ENCODE measurements at places on chromosomes 1 and 21. TPM values are rescaled to one million over a fixed set of nuclear protein-coding genes. Genes with fewer than 3 reads are reported as not detected.

RHOU gene
- 16.5 TPM for total RNA-seq

ZNF683 gene
- total RNA-seq: not detected

AMPD1 gene
- total RNA-seq: 49.3 TPM

HMCN1 gene
- total RNA-seq: 11.6 TPM

MIXL1 gene
- 0.27 TPM for total RNA-seq

KRTAP19-3 gene
- not detected for total RNA-seq

AQP10 gene
- total RNA-seq: 0.04 TPM

FCRL6 gene
- not detected for total RNA-seq

ACOT11 gene
- 8.2 TPM for total RNA-seq

DNA sequence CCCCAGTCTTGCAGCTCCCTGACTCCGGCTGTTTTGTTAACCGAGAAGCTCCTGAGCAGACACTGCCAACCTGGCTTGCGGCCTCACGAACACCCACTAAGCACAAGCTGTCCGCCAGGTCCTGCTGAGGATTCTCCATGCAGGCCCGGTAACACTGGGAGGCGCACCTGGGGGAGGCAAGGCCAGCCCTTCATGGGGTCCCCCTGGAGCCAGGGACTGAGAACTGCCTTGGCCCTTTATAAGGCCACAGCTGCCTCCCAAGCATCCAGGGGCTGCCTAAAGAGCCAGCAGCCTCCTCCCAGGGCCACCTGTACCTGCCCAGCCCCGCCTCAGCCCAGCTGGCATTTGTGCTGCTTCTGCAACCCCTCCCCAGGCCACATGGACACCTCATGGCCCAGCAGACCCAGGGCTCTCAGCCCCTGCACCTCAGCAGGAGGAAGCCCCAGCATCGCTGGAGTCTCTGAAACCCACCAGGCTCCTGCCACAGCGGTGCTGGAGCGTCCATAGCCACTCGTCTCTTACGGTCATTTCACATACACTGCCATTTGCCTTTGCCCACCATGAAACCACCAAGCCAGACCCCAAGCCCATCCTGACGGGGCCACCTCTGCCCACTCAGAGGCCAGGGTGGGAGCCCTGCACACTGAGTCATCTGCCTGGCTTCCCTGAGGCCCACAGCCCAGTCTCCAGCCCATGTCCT, 82.5 kb downstream of the NPHP4 start:
- H3K27me3 ChIP-seq: no peaks in the 10 kb centered on the region
- H3K4me1 ChIP-seq: no peaks in the 10 kb centered on the region
- H3K4me3 ChIP-seq: no peak overlapping the region
- H3K36me3 ChIP-seq: no peaks in the 10 kb centered on the region
- DNase-seq: no peak

- H3K36me3 ChIP-seq: no peaks in the 10 kb centered on the region
- no peak overlapping the region for H3K4me3 ChIP-seq
- H3K27me3 ChIP-seq: no peaks in the 10 kb centered on the region
- H3K27ac ChIP-seq: no peak overlapping the region
These were observed 123.5 kb upstream of the MAGI3 start for GRCh38 chr1:113266788-113267187.

DNA sequence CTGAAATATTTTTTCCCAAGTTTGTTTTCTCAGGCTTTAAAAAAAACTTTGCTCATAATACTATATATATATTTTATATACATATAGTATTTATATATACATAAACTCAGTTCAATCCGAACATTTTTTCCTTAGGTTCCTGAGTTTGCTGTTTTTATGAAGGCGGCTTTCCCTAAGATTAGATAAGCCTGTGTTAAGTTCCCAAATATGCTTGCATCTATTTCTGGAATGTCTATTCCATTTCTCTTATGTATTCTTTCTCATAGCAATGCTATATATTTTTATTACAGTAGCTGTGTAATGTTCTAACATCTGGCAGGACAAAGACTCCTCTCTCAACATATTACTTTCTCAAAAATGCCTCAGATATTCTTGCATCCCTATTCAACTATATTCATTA, 45.9 kb downstream of the ADSS2 start:
- no peaks in the 10 kb centered on the region for H3K4me1 ChIP-seq
- no peak overlapping the region for H3K4me3 ChIP-seq
- H3K27me3 ChIP-seq: no peaks in the 10 kb centered on the region
- peaks cover 12% of the 10 kb centered on the region for H3K36me3 ChIP-seq
- no peak overlapping the region for H3K27ac ChIP-seq

GRCh38 chr1:89206373-89206772, 7.6 kb upstream of the GBP4 start:
- no peak overlapping the region for H3K4me3 ChIP-seq
- H3K27me3 ChIP-seq: no peaks in the 10 kb centered on the region
- H3K4me1 ChIP-seq: no peaks in the 10 kb centered on the region
- H3K27ac ChIP-seq: no peak overlapping the region

GRCh38 chr1:218341325-218341724, 3.8 kb upstream of the TGFB2 start:
- no peak overlapping the region for H3K27ac ChIP-seq
- no peaks in the 10 kb centered on the region for H3K36me3 ChIP-seq
- peaks cover 4% of the 10 kb centered on the region for H3K4me1 ChIP-seq
- DNase-seq: no peak
- H3K4me3 ChIP-seq: no peak overlapping the region

- H3K27me3 ChIP-seq: no peaks in the 10 kb centered on the region
- no peaks in the 10 kb centered on the region for H3K4me1 ChIP-seq
- no peak overlapping the region for H3K27ac ChIP-seq
- no peak overlapping the region for H3K4me3 ChIP-seq
- no peak for DNase-seq
These were observed 93.9 kb upstream of the KCNA3 start for GRCh38 chr1:110768605-110769004.

GRCh38 chr1:82145656-82146055, 344.9 kb downstream of the ADGRL2 start:
- no peaks in the 10 kb centered on the region for H3K27me3 ChIP-seq
- H3K4me3 ChIP-seq: no peak overlapping the region
- no peaks in the 10 kb centered on the region for H3K36me3 ChIP-seq

DNA sequence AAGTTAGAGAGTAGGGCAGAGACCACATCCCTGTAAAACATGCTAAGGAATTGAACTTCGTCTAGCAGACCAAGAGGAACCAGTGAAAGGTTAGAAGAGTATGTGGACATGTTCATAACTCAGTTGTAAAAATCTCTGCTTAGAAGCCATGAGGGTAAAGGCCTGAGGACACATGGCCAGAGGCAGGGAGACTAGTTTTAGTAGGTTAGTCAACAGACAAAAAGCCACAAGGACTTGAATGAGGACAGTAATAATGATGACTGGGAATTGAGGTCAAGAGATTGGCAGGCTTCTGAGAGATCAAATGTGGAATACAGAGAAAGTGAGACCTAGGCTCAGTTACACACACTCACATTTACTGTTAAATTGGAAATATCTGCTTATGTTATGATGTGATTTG, 205.5 kb upstream of the HOOK1 start:
- DNase-seq: no peak
- no peaks in the 10 kb centered on the region for H3K27me3 ChIP-seq
- H3K36me3 ChIP-seq: peaks cover 4% of the 10 kb centered on the region
- H3K27ac ChIP-seq: no peak overlapping the region
- H3K4me3 ChIP-seq: no peak overlapping the region

DNA sequence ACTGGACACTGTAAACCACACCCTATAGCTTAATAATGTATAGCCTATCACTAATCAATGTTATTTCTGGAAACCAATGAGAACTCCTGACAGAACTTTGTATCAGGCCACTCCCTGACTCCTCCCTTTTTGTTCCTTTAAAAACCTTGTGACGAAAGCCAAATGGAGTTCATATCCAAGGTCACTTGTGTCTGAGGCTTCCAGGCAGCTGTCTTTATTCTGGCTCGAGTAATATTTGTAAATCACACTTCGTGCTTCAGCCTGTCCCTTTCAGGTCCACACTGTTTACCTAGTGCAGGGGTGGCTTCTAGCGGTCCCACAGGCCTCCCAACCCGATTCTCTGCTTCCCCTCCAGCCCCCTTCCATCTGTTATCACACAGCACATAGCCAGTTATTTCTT, 16.2 kb upstream of the CAPN9 start:
- no peaks in the 10 kb centered on the region for H3K27me3 ChIP-seq
- peak; percentile 83 for DNase-seq
- H3K4me1 ChIP-seq: peaks cover 15% of the 10 kb centered on the region
- H3K27ac ChIP-seq: peak overlapping the region; percentile 68
- no peak overlapping the region for H3K4me3 ChIP-seq
- no peaks in the 10 kb centered on the region for H3K36me3 ChIP-seq

DNA sequence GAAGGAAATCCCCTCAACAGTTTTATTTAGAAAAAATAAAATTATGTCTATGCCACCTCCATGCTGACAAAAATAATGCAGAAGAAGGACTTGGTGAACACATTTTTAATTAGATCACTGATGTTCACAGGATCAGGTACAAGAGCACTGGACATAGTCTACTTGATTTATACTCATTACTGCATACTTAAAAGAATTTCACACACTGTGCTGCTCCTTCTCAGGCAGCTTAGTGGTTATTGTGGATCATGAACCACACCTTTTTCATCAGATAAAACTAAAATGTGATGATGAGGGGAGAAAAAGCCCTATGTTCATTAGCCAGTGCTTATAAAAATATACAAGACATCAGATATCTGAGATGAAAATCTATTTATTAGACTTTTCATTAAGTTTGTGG, 103.3 kb upstream of the DPH5 start:
- no peaks in the 10 kb centered on the region for H3K4me1 ChIP-seq
- DNase-seq: no peak
- H3K27ac ChIP-seq: no peak overlapping the region
- no peaks in the 10 kb centered on the region for H3K27me3 ChIP-seq

- H3K4me1 ChIP-seq: peaks cover 6% of the 10 kb centered on the region
- no peaks in the 10 kb centered on the region for H3K27me3 ChIP-seq
- peaks cover 19% of the 10 kb centered on the region for H3K36me3 ChIP-seq
These were observed 6.8 kb upstream of the PPP1R15B start for GRCh38 chr1:204418174-204419063.

DNA sequence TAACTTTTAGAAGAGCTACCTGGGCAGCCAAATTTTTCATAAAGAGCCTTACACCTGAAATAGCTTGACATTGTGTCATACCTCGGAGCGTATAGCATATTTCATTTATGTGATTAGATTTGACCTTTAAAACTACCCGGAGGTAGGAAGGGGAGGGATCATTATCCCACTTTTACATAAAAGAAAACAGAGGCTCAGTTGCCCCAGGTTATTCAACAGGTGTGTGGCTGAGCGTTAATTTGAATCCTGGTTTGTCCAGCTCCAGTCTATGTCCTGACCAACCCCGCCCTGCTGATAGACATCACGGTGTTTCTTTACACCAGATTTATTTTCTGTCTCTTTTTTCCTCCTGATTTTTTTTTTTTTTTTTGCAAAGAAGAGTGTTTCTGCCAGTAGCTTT, 39.7 kb downstream of the PBX1 start:
- DNase-seq: no peak
- no peak overlapping the region for H3K27ac ChIP-seq
- H3K4me3 ChIP-seq: no peak overlapping the region
- no peaks in the 10 kb centered on the region for H3K27me3 ChIP-seq

- H3K4me3 ChIP-seq: no peak overlapping the region
- peaks cover 6% of the 10 kb centered on the region for H3K4me1 ChIP-seq
- no peak overlapping the region for H3K27ac ChIP-seq
- no peaks in the 10 kb centered on the region for H3K36me3 ChIP-seq
These were observed 125.9 kb upstream of the ZBTB40 start for GRCh38 chr1:22325531-22326371.

DNA sequence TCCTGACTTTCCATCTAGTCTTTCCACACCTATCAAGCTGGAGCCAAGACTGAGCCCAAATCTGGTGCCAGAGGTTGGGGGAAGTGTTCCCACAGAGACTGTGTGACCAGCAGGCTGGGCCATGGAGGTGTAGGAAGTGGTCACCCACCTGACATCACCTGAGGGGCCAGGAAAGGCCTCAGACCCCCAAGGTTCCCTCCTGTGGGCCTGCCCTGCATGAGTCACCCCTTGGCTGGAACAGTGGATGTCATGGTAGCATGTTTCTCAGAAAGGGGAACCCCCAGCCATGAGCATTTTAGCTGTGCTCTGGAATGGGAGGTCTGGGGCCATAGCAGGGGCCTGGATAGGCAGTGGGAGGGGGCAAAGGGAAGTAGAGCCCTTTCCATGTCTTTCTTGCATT, 5.7 kb upstream of the TNFRSF8 start:
- no peak overlapping the region for H3K4me3 ChIP-seq
- H3K4me1 ChIP-seq: peaks cover 11% of the 10 kb centered on the region
- H3K36me3 ChIP-seq: no peaks in the 10 kb centered on the region

DNA sequence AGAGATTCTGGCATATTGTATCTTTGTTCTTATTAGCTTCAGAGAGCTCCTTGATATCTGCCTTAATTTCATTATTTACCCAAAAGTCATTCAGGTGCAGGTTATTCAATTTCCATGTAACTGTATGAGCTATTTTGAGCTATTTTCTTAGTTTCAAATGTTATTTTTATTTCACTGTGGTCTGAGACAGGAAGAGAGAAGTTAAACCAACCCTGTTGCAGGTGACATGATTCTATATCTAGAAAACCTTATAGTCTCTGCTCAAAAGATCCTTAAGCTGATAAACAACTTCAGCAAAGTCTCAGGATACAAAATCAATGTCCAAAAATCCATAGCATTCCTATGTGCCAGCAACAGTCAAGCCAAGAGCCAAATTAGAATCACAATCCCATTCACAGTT, 1644.0 kb upstream of the B3GALT2 start:
- no peak overlapping the region for H3K4me3 ChIP-seq
- no peaks in the 10 kb centered on the region for H3K4me1 ChIP-seq
- no peaks in the 10 kb centered on the region for H3K36me3 ChIP-seq
- no peak overlapping the region for H3K27ac ChIP-seq
- DNase-seq: no peak

GRCh38 chr1:228105270-228105995, 2.3 kb upstream of the C1orf35 start:
- no peak for DNase-seq
- peaks cover 50% of the 10 kb centered on the region for H3K4me1 ChIP-seq
- H3K27me3 ChIP-seq: no peaks in the 10 kb centered on the region

GRCh38 chr1:224375059-224375458, 18.4 kb downstream of the CNIH4 start:
- H3K27ac ChIP-seq: no peak overlapping the region
- no peak for DNase-seq
- H3K4me3 ChIP-seq: no peak overlapping the region
- no peaks in the 10 kb centered on the region for H3K4me1 ChIP-seq
- H3K36me3 ChIP-seq: peaks cover 47% of the 10 kb centered on the region

- H3K27ac ChIP-seq: no peak overlapping the region
- no peaks in the 10 kb centered on the region for H3K4me1 ChIP-seq
- no peaks in the 10 kb centered on the region for H3K36me3 ChIP-seq
- no peak overlapping the region for H3K4me3 ChIP-seq
- H3K27me3 ChIP-seq: no peaks in the 10 kb centered on the region
These were observed 7.2 kb upstream of the FNBP1L start for GRCh38 chr1:93440706-93441105.

- H3K27ac ChIP-seq: peak overlapping the region; percentile 48
- H3K27me3 ChIP-seq: no peaks in the 10 kb centered on the region
- no peak for DNase-seq
- H3K4me3 ChIP-seq: no peak overlapping the region
These were observed 9.1 kb downstream of the CYYR1 start for GRCh38 chr21:26563856-26564503.

DNA sequence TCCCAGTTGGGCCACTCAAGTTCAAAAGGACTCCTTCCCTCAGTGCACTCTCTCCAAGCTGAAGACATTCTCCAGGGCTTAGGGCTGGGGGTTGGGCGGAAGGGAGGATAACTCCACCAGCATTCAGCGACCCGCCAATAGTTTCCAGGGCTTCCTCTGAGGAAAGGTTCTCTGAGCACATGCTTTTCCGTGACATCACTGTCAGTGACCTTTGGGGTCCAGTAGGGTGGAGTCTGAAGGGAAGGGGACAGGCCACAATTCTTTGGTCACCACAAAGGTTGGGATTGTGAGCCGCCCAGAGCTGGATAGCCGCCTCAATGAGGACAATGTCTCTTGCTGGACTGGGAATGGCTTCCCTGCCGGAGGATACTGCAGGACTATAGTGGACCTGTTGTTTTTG, 22.8 kb upstream of the RXRG start:
- no peak overlapping the region for H3K27ac ChIP-seq
- peak; percentile 56 for DNase-seq
- H3K4me3 ChIP-seq: no peak overlapping the region

Measured in muscle of leg (tissue), 16 donors.